ENCODE measurements at places on chromosomes 2 and 18.

DNA sequence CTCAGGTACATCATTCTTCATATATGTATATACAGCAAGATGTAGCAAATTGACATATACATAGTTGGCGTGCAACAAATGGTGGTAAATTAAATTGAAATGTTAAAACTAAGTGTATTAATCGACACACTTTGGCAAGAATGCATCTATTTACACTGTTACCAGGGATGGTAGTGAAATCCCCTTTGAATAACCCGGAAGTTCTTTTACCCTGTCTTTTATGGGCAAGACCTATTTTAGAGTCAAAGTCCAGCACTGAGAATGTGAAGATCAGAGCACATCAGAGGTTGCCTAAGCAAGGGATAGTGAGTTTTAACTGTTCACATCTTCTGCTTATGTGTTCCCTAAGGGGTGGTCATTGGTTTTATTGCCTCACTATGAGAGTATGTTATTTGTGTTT is 7.6 kb upstream of the TMEFF2 start:
- no peak for DNase-seq

GRCh38 chr2:216637472-216637871 is 4.3 kb downstream of the IGFBP2 start:
- DNase-seq = no peak

- DNase-seq = no peak
These were observed 41.3 kb downstream of the REV1 start for GRCh38 chr2:99448556-99448955.

GRCh38 chr2:202545931-202546330 is 88.8 kb upstream of the FAM117B start:
- no peak for DNase-seq

- DNase-seq = no peak
These were observed 35.7 kb downstream of the TMEM182 start for GRCh38 chr2:102797486-102797885.

DNA sequence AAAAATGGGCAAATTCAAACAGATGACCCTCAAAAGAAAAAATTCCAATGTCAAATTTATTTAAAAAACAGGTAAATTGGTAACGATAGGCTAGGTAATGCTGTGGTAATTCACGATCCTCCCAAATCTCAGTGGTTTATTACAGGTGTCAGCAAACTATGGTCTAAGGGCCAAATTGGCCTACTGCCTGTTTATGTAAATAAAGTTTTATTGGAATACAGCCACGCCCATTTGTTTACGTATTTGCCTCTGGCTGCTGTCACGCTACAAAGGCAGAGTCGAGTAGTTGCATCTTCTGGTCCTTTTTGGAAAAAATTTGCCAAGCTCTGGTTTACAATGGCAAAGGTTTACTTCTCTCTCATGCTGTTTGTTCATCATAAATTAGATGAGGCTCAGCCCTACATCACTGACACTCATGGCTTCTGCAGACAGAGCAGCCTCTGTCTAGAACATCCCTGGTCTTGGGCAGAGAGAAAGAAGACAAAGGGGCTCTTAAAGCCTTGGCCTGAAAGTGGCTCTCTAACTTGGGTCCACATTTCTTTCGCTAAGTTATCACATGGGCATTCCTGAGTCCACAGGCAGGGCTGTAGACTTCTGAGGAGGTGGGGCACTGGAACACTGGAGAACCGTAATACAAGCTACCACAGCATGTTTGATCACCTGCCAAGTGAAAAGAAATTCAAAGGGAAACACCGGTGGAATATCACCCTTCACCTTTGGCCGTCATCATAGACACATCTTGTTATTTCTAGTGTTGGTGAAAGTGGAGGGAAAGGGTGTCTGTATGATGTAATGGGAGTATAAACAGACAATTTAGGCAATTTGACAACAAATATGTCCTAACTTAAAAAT is 34.8 kb downstream of the SP110 start:
- DNase-seq = no peak

- no peak for DNase-seq
These were observed 74.5 kb downstream of the CAB39 start for GRCh38 chr2:230787101-230787500.

- no peak for DNase-seq
These were observed 2.6 kb downstream of the SATB2 start for GRCh38 chr2:199455210-199455544.

DNA sequence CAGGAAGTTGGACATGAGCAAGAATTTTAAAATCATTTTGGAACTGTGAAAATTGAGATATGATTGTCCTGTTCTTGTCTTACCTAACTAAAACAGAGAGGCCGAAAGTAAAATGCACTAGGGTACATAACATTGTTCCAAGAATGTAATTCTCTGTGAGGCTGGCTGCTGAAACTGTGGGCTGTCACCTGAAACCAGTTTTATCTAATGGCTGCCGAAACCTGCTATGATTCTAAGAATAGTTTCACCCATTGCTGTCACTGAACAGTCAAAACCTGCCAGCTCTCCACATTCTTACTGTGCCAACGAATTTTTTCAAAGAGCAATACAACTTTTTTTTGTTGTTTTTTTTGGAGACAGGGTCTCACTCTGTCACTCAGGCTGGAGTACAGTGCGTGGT is 119.3 kb upstream of the ZSWIM2 start:
- DNase-seq = no peak

GRCh38 chr2:209525834-209526281 is 102.0 kb downstream of the MAP2 start:
- peak; percentile 28 for DNase-seq

DNA sequence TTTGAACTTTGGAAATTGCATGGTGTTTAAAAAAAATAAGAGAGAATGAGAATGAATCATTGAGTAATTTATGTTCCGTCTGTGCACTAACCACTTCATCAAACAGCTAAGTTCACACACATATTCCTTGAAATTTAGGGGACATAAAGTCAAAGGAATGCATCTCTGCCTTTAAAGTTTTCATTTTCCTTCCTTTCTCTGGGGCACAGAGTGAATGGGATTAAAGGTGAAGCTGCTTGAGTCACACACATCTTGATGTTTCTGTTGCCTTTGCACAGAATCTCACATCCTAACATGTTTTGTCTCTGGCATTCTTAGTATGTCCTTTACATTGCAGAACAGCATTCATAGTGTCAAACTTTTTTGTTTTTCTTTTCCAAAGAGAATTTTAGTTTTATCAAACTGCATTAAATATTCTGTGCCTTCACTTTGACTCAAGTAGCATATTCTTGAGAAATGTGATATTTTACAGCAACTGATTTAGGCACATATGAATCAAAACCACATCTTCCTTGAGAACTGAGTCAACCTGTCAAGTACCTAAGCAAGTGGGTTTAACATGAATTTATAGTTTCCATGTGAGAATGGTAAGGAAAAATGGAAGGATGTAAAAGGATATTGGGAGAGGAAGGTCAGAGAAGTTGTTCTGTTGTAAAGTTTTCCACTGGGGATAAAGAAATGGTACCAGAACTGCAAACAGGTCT is 169.1 kb upstream of the THUMPD2 start:
- DNase-seq = no peak
